ENCODE measurements at places on chromosomes 7 and 10.

DNA sequence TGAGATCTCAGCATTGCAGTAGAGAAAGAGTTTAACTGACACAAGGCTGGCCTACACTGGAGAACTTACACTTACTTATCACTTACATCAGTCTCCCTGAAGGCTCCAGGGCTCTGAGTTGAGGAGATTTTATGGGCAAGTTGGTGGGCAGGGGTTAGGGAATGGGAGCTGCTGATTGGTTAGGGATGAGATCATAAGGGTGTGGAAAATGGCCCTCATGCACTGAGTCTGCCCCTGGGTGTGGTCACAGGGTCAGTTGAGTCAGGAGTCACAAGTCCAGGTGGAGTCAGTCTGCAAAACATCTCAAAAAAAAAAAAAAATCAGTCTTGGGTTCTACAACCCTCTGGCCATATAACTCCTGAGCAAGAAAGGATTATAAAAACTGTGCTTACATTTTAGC, 60.5 kb downstream of the PPP1R17 start:
- no peak for DNase-seq

DNA sequence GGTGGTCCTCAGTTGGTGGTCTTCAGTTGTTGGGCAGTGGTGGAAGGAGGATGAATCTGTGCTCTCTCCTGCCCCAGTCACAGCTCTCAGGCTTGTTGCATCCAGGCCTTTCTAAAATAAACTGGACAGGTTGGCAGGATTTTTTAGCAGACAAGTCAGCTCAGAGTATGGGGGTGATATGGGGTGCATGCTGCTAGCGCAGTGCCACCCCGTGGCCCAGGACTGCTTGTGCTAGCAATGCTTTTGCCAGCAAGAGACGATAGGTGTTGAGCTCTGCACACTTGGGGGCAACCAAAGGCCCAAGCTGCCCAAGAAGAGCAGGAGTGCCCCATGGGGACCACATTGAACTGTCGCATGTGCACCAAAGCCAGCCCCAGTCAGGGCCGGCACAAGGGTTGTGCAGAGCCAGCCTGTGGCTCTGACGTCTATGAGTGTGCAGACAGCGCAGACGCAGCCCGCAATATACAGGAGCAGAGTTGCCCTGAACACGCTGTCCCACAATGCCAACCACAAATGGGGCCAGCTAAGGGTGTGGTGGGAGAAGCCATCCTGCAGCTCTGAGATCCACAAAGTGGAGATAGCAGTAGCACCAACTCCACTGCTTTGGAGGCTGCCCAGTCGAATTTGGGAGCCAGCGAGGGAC, 49.8 kb upstream of the PDSS1 start:
- no peak for DNase-seq

- no peak for DNase-seq
These were observed 9.2 kb downstream of the BNIP3 start for GRCh38 chr10:131972474-131973071.

DNA sequence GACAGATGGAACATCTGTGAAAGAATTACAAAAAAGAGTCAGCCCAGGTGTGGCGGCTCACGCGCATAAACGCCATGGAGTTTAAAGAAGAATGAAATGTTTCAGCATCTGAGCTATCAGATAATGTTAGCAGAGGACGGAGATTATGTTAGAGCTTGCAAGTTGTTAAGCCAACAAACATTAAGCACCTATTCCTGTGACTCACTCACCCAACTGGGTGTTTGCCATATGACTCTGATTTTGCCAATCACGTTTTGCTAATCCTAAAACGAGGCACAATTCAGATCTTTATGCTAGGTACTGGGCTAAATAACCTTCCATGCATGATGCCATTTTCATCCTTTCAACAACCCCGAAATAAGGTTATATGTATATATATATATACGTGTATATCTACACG, 29.0 kb upstream of the CCNY start:
- DNase-seq: no peak

DNA sequence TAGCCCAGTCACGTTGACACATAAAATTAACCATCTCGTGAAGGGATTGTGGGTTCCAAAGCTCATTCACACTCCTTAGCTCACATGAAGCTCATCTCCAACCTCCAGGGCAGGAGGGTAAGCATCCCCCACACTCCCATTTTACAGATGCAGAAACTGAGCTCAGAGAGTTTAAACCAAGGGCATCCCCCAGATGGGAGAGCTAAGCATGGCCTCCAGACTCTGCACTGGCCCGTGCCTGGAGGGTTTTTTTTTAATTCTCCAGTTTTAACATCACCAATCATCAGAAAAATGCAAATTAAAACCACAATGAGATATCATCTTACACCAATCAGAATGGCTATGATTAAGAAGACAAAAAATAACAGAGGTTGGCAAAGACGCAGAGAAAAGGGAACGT, 53.3 kb upstream of the TCF7L2 start:
- no peak for DNase-seq

DNA sequence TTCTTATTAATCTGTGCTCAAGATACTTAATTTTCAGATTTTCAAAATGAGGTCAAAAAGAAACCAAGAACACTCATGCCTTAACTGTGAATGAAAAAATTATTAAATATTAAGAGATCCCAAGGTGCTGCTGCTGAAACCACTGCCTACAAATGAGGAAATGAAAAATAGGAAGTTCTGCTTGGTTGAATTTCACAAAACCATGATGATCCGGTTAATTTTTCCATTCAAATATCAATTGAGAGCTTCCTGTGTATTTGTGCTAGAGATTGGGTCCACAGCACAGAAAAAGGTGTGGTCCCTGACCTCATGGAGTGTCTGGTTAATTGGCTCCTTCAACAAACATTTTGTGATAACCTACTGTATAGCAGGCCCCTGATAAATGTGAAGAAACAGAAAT, 132.7 kb upstream of the YAE1 start:
- DNase-seq: no peak

GRCh38 chr7:123440101-123440548, 94.3 kb downstream of the IQUB start:
- no peak for DNase-seq

DNA sequence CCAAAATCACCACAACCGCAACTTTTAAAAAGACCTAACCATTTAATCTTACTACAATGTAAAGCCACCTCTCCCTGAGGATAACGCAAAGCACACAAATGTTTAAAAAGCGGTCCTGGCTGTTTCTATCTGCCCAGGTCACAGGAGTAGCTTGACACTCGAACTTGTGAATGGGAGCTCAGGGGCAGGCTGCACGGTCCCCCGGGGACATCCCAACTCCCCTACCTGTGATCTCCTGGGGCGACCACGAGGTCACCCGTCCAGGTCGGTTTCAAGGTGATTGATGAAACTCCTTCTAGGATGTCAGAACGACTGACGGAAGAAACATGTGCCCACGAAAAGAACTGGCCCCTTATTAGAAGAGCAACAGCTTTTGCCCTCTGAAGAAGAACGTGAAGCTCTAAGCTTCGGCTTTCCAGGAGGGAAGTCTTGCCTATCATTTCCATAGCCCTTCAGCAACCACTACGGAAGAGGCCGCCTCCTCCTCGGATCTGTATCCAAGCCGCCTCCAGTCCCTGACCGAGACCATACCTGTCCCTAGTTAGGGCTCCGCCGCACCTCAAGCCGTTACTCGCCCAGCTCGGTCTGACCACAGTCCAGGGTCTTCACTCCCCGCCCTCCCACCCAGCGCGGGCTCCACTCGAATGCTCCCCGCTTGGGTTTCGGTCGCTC, 459 bp downstream of the CYCS start:
- DNase-seq: peak; percentile 22

DNA sequence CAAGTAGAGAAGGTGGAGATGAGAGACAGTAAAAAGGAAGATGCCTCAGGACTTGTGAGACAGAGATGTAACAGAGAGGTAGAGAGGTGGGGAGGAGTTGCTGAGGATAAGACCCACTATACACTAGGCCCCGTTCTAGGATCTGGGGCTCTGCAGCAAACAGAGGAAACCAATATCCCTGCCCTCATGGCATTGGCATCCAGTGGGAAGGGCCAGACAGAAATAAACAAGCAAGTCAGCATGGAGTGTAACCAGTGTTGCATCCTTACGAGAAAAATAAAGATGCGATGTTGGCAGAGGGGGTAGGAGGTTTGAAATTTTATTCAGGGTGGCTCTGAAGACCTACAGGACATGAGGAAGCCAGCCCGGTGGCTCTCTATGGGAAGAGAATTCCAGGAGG, 22.0 kb upstream of the EEPD1 start:
- no peak for DNase-seq

DNA sequence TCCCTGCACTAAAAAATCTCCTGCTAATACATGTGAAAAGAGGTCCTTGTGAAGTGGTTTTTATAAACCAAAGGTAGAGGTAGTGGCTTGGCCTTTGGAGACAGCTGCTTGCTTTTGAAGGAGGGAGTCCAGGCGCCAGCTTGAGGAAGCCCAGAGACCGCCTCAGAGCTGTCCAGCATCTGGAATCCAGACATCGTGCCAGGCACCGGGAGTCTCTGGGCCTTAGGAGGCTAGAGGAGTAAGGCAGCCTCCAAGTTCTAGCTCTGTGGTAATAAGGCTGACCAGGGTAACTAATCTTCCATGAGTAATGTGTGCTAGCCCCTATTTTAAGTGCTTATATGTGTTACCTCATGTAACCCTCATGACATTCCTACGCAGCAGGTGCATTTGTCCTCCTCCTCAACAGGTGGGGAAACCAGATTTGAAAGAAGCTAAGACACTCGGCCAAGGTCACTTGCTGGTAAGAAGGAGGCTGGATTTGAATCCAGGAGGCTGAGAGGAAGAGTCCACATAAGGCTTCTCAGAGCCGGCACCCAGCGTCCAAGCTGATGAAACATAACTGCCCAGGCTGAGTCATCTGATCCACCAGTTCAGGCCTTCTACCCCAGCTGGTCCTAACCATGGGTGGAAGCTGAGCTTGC, 26.1 kb downstream of the PRLHR start:
- DNase-seq: no peak

- DNase-seq: no peak
These were observed 38.3 kb upstream of the CDCA7L start for GRCh38 chr7:21984042-21984441.

- DNase-seq: no peak
These were observed 67.6 kb downstream of the C10orf120 start for GRCh38 chr10:122632031-122632430.

GRCh38 chr7:107815254-107815882, 12.3 kb upstream of the SLC26A3 start:
- DNase-seq: no peak

DNA sequence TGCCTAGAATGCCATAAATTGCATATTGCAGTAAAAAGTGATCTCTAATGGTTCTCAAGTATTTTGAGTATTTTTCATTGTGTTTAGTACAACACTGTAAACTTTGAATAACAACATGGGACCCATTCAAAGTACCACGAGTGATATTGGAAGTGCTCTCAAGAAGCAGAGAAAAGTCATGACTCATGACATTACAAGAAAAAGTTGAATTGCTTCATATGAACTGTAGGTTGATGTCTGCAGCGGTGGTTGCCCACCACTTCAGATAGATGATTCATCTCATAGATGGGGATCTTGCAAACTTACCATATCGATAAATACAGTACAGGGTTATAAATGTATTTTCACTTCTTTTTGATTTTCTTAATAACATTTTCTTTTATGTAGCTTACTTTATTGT, 33.9 kb downstream of the ENTPD1 start:
- no peak for DNase-seq

GRCh38 chr10:35898716-35899440, 256.8 kb upstream of the FZD8 start:
- no peak for DNase-seq

GRCh38 chr10:30503700-30504266, 69.8 kb downstream of the MAP3K8 start:
- no peak for DNase-seq

- no peak for DNase-seq
These were observed 271.7 kb upstream of the C7orf33 start for GRCh38 chr7:148318838-148319237.

- no peak for DNase-seq
These were observed 62.2 kb downstream of the VIM start for GRCh38 chr10:17290226-17290625.

GRCh38 chr7:69276011-69276729, 322.1 kb upstream of the AUTS2 start:
- no peak for DNase-seq

DNA sequence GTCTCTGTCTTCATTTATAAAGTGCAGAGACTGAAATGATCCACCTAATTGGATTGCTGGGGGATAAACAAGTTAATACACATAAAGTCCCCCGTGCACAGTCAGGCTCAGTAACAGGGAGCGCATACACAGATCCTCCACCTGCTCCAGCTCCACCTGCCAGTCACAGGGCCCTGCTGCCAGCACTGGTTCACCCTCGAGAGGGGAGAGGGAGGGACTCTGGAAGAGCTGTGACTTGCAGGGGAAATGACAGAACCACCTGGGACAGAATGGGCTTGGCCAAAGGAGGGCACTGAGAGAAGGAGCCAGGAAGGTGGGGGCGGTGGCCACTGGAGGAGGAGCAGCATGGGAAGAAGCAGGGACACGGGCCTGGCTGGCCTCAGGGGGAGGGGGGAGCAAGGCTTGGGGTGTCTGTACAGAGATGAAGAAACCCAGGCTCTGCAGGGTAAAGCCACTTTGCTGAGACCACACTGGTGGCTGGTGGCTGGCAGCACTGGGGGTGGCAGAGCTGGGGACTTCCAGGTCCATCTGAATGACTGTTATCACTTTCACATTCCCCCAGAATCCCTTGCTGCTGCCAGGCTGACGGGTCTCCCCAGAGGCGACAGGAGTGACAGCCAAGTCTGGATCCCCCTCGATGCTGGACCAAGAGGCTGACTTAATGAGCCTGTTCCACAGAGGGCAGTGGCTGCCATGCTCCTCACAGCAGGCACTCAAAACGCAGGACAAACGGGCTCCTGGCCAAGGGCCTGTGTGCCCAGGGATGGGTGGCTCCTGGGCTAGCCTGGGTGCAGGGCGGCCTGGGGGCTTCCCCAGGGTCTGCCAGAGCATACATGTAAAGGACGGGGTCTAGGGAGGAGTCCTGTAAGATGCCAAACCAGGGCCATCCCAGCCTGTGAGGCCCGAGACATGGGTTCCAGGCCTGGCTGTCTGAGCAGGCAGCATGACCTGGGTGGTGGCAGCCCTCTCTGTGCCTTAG, 151.1 kb downstream of the SH3PXD2A start:
- DNase-seq: peak; percentile 19

DNA sequence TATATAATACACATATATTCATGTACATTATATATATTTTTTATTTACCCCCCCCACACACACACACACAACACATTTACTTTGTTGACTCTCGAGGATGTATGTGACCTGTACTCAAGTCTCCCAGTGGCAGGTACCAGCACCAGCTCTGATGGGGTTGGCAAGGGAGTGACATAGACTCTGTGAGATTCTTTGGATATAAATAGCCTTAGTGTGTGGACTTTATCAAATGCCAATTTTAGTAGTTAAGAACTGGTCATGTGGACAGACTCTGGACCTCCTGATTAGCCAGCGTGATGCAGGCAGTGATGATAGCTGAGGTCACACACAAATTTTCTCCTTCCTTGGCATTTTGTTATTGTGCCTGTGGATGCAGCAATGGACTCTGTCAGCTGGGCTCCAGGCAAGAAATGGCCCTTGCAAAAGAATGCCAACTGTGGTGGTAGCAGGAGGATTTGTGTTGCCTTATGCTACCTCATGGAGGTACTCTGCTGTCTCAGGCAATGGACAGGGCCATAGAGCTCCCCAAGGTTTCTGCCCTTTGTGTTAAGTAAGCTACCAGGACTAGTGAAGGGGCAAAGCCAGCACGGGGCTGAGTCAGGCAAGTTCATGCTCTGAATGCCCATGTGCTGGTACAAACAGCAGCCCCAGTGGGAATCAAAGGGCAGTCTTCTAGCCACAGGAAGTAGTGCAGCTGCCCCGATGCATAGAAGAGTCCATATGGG, 224.6 kb upstream of the ZWINT start:
- no peak for DNase-seq
